Activated gamma-delta T cell treated with anti-CD3 and anti-CD28 coated beads, Interleukin-2, amount 50 U/mL, for 16 hours (primary cell): ENCODE measurements at places on chromosomes 2 and 18.

- no peak for DNase-seq
These were observed 382.5 kb downstream of the ERBB4 start for GRCh38 chr2:212156088-212156487.

DNA sequence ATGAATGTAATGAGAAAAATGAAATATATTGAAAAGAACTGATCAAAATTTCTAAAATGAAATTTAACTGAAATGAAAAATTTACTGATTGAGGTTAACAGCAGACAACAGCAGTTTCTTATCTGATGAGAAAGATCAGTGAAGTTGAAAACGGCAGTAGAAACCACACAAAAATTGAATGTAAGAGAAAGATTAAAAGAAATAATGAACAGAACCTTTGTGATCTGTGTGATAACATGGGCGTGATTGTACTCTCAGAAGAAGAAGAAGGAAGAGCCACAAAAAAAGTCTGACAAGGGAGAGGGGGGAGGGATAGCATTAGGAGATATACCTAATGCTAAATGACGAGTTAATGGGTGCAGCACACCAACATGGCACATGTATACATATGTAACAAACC lies 45.2 kb downstream of the FAM117B start:
- no peak for DNase-seq

GRCh38 chr2:237501892-237502513 lies 15.0 kb downstream of the MLPH start:
- DNase-seq = no peak

DNA sequence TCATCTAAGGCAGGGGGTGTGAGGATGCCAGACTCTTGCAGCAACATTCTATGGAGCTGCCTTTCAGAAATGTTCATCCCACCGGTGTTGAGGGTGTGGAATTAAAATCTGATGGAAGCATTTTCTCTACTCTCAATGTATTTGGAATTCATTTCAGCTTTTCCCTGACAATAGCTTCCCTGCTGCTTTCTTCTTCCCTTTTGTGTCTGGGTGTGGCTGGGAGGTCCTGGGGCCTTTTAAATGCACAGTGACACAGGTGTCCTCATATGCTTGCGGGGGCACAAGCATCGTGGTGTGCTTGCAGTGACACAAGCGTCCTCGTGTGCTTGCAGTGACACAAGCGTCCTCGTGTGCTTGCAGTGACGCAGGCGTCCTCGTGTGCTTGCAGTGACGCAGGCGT lies 43.4 kb upstream of the ASB18 start:
- DNase-seq = no peak

DNA sequence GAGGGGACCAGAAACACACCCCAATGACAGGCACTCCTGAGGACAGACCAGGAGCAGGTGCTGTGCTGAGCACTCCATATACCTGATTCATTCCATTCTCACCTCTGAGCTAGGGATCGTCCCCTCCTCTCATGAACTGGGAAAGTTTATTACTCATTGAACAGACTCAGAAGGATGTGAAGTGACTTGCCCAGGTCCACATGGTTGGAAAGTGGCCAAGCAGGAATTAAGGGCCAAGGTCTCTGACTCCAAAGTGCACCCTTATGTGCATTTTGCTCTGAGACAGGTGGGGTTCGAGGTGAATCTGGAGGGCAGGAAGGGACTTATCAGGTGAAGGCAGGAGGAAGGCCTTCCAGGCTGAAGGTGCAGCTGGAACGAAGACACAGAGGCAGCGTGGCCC lies 25.1 kb upstream of the PLB1 start:
- DNase-seq = no peak

DNA sequence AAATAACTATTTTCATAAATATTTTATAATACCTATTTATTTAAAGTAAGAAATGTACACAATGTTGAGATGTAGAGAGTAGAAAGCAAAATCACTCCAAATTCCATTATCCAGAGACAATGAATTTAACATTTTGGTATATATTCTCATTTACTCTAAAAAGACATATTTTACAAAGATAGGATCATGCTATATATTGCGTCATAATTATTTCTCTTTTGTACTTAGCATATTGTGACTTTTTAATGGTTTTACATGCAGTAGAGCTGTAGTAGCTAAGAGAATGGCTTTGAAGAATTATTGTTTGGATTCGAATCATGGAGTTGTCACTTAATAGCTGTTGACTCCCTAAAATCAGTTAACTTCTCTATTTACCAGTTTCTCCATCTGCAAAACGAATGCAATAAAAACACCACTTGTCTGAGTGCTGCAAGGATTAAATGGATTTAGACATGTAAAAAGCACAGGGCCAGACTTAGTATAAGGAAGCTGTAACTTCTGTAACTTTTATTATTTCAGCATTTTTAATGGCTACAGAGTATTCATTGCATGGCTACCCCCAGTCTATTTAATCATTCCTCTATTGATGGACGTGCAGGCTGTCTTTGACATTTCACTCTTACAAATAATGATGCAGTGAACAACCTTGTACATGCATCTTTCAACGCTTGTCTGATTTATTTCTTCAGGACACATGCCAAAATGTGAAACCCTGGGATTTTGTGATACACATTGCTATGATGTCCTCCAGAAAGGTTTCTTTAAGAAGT lies 33.2 kb downstream of the KCNS3 start:
- DNase-seq = no peak

GRCh38 chr2:121038891-121039616 lies 245.9 kb downstream of the TFCP2L1 start:
- DNase-seq = no peak

- no peak for DNase-seq
These were observed 29.6 kb downstream of the SH3BP4 start for GRCh38 chr2:234981197-234982095.

- DNase-seq = no peak
These were observed 20.6 kb downstream of the MRPL35 start for GRCh38 chr2:86219896-86220295.

DNA sequence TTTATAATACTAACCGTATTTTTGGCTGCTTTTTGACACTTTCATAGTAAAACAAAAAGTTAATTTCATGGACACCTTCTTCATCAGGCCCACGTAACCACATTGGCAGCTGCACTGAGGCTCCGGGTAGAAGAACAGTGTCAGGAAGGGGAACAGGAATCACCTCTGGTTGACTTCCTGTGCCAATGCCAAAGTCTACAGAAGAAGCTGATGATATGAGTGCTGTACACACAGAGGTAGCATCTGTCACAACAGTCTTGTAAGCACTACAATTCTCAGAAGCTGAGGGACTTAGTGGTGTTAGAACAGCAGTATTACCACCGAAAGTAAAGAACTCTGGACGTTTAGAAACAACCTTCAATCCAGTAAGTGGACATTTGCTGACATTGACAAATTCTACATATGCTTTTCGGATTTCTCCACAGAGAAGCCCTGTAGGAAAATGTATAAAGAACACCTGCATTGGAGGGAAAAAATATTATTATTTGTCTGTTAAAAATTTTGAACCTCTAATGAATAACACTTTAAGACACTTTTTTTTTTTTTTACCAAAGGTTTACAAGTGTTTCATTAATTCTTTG lies 85.3 kb downstream of the TRAPPC8 start:
- DNase-seq = no peak

- DNase-seq = no peak
These were observed 162.2 kb downstream of the AFF3 start for GRCh38 chr2:99980176-99980575.

GRCh38 chr2:236565879-236566402 lies 3.7 kb upstream of the ACKR3 start:
- DNase-seq = no peak

DNA sequence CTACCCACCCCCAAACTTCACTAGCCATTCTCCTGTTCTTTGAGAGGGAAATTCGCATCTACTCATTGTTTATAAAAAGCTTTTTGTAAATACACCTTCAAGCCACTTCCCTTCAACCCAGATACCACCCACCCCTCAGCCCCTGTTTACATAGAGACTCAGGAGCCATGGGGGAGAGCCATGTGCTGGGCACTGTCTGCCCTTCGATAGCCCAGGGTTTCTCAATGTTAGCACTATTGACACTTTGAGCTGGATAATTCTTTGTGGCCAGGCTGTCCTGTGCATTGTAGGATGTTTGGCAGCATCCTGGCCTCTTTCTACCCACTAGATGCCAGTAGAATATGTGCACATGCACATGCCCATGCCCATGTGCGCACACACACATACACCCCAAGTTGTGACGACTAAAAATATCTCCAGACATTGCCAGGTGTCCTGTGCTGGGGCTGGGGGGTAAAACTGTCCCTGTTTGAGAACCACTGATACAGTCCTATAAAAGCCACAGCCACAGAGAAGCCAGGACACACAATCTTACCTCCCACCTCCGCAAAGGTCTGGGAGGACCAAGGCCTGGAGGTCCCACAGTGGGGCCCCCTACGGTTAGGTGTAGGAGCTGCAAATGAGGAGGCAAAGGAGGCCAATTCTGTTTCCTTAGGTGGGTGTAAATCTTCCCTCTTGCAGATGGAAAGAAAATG lies 44.5 kb upstream of the ASPRV1 start:
- no peak for DNase-seq

DNA sequence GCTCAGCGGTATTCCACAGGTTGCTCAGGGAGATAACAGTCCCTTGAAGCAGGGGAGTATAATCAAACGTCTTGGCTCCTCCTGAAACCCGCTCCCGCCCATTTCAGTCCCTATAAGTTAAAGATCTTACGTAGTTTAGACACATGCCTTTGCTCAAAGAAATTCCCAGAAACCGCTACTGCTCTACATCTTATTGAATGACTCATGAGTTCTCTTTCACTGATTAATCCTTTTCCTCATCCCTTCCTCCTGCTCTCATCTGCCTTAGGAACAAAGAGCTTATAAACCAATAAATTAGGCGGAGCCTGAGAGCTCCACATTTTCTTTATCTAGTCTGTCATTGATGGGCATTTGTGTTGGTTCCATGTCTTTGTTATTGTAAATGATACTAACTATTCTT lies 4.2 kb upstream of the SERPINB4 start:
- DNase-seq = no peak

DNA sequence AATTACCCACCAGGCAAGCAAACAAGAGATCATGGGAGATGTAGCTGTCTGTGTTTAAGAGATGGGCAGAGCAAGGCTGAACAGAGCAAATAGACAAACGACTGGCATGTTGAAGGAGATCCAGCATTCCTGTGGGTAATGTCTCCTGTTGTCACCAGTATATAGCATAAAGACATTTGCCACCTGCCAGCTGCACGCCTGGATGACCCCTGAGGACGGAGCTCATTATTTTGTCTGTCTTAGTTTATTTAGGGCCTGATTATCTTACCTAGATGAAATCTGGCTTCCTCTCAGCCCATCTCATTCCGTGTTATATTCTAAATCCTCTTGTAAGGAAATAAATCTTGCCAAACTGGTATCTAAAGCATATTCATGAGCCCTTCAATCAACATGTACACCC lies 510.3 kb upstream of the LINC00305 start:
- DNase-seq = no peak

DNA sequence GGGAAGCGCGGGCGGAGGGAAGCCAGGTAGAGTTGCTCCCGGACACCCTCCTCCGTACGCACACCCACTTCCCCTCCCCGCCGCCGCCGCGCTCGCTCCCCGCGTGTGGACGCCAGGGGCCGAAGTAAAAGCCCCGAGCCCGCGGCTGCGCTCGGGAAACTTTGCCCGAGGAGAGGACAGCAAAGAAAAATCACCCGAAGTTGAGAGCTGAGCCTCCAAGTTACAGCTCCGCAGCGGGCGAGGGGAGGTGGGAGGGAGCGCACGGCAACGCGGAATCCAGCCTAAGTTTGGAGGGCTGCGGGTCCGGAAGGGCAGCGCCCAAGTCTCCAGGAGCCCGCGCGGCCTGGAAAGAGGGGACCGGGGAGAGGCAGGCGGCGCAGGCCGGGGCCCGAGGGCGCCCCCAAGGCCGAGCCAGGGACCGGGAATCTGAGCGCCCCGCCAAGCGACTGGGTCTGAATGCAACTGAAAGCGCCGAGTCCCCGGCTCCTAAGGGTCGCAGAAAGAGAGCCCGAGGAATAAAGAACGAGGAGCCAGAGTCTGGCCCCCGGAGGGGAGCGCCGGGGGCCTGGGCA lies 706 bp upstream of the BCL11A start:
- no peak for DNase-seq

DNA sequence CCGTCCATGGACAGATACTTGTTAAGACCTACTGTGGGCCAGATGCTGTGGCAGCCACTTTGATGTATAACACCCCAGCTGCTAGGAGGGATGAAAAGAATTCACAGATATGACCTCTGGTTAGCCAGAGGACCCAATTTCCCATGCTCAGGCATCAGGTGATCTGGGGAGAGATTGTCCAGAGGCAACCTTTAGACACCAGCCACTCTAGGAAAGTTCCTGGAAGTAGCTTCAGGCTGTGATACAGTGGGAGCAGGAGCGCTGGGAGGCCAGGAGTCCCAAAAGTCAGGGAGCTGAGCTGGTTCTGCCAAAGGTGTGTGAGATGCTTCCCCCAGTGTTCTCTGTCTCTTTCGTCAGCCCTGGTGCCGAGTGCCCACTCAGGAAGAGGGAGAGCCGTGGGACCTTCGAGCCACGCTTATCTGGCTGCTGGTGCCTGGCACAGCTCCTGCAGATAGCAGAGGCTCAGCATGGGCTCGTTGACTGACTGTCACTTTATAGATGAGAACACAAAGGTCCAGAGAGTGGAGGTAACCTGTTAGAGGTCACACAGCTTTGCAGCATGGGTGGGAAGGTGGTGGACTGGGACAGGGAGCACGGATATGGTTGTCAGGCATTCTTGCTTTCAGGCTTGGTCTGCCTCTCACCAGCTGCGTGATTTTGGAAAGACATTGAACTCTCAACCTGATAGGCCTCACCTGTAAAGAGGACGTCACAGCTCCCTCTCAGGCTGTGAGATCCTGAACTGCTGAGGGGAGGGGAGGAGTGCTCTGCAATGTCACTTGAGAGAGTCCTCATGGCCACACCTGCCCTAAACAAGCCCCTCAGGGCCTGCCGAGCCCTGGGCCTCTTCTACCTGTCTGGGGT lies 7.8 kb upstream of the RALB start:
- no peak for DNase-seq

GRCh38 chr2:173876833-173877413 lies 88.2 kb downstream of the SP3 start:
- no peak for DNase-seq

GRCh38 chr2:186554850-186555671 lies 34.8 kb upstream of the ITGAV start:
- no peak for DNase-seq

DNA sequence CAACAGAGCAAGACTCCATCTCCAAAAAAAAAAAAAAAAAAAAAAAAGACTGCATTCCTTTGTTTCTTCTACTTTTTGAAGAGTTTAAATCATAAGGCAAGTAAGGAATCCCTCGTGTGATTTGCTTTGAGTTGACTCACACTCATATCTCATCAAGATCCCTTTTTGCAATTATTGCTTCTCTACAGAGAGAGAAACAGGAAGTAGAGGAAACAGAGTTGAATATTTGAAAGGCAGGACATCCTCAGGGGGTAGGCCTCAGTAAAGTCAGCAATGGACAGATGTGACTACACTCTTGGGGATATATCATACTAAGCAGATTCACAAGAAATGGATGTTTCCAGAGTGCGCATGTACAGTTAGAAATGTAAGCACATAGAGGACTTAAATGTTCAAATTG lies 11.2 kb upstream of the EFR3B start:
- no peak for DNase-seq
